NCI-H774 (cell line): ENCODE measurements at places on chromosomes 6 and 20.
A peak's percentile ranks its signal among the peaks of the same experiment; 100 is the strongest.

DNA sequence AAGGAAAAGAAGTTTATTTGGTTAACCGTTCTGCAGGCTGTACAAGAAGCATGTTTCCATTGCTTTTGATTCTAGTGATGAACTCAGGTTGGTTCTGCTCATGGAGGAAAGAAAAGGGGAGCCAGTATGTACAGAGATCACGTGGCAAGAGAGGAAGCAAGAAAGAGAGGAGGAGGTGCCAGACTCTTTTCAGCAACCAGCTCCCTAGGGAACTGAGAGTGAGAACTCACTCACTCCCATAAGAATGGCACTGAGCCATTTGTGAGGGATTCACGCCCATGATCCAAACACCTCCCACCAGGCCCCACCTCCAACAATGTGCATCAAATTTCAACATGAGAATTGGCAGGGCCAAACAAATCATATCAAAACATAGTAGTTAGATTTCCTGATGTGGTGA lies 649.1 kb downstream of the EPM2A start:
- no peak for DNase-seq

GRCh38 chr6:32483968-32484613 lies 44.4 kb downstream of the HLA-DRA start:
- DNase-seq = no peak

DNA sequence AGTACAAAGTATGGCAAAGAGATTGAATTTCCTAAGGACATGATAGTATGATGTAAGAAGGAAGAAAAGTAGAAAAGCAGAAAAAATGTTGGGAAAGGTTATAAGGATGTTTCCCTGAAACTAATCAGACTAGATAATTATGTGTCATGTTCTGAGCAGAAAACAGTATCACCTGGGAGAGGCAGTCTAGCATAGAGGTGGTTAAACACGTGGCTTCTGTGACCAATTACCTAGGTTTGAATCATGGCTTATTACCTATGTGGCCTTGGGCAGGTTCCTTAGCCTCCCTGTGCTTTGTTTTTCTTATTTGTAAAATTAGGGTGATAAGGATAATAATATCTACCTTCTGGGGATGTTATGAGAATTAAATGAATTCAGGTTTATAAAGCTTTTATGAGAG lies 38.0 kb downstream of the SCGN start:
- DNase-seq = no peak

GRCh38 chr6:161133963-161134362 lies 139.9 kb downstream of the AGPAT4 start:
- DNase-seq = no peak

DNA sequence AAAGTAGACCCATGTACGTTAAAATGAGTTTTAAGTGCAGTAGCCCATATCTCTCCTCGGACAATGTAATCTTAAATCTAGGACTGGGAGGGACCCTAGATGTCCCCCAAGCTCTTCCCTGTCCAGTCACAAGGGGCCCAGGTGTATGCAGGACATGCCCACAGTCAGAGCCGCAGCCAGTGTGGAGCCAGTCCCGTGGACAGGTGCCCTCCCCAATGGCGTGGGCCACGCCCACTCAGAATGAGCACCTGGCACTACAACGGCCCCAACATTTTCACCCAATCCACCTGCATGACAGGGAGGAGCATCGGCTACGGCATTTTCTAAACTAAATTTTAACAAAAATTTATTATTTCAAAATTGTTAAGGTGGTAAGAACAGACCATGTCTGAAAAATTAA lies 53.2 kb downstream of the WDR27 start:
- DNase-seq = no peak

GRCh38 chr6:7532232-7532631 lies 9.2 kb upstream of the DSP start:
- DNase-seq = peak; percentile 32

DNA sequence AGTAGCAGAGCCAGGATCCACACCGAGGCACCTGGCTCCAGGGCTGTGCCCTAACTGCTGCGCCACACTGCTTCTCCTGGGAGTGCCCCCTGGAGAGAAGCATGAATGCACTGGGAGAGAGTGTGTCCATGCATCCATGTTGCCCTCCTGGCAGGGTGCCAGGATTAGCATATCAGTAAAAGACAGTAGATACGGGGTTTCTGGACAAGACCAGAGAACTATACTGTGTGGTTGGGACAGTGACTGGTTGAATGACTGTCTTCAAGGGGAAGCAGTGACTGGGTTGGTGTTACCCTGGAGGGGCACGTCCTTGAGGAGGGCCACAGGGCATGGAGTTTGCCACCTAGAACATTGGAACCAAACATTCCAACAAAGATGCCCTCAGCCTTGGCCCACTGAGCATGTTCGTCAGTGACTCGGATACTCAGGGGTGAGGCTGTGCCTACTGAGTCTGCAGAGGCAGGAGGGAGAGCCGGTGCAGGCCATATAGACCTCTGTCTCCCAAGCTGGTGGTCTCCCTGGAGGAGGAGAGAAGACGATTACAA lies 288.8 kb downstream of the CDC5L start:
- no peak for DNase-seq

DNA sequence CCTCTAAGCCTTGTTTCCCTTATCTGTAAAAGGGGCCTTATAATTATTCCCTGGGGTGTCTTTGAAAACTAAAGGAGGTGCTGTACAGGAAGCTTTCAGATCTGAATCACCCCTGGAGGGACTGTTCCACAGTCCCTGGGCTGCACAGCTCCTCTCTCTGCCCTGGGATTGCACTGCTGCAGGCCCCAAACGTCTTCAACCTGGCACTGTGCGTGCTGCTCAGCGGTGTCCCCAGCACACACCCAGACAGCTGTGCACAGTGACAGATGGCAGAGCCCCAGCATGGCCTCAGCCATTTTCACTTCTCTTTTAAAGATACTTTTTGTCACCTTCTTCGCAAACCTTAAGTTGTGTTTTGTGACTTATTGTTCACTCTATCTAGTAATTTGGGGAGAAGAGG lies 50.7 kb upstream of the INSM1 start:
- DNase-seq = no peak

GRCh38 chr6:111620169-111620568 lies 14.5 kb upstream of the TRAF3IP2 start:
- no peak for DNase-seq

GRCh38 chr20:32155017-32155981 lies 45.8 kb downstream of the TM9SF4 start:
- peak; percentile 1 for DNase-seq

- DNase-seq = no peak
Observed at GRCh38 chr6:31779908-31780307, 2.8 kb upstream of the VWA7 start.
